Smooth muscle cell of trachea (primary cell): ENCODE measurements at places on chromosomes 5 and 9. TPM values are rescaled to one million over a fixed set of nuclear protein-coding genes. Genes with fewer than 3 reads are reported as not detected.

The SUSD1 gene
- total RNA-seq: 18.8 and 29.8 TPM in 2 replicates

The PHAX gene
- 45.7 and 61.5 TPM in 2 replicates for total RNA-seq

The ANKRD31 gene
- under 0.01 and 0.29 TPM in 2 replicates for total RNA-seq

The FST gene
- total RNA-seq: 39.2 and 73.6 TPM in 2 replicates

The LCN12 gene
- total RNA-seq: not detected in 2 replicates

The GPX3 gene
- 7.6 and 18.4 TPM in 2 replicates for total RNA-seq

The CCDC180 gene
- total RNA-seq: 0.99 and 5.5 TPM in 2 replicates

The ZNF366 gene
- total RNA-seq: under 0.01 TPM in 1 of 2 replicates, not detected in the other

The PTTG1 gene
- 71.5 and 402 TPM in 2 replicates for total RNA-seq

The ZNF608 gene
- total RNA-seq: 13.4 and 17.3 TPM in 2 replicates

The FAM81B gene
- not detected in 2 replicates for total RNA-seq
